ENCODE measurements at places on chromosomes 12 and 14. TPM values are rescaled to one million over a fixed set of nuclear protein-coding genes. Genes with fewer than 3 reads are reported as not detected.

DNA sequence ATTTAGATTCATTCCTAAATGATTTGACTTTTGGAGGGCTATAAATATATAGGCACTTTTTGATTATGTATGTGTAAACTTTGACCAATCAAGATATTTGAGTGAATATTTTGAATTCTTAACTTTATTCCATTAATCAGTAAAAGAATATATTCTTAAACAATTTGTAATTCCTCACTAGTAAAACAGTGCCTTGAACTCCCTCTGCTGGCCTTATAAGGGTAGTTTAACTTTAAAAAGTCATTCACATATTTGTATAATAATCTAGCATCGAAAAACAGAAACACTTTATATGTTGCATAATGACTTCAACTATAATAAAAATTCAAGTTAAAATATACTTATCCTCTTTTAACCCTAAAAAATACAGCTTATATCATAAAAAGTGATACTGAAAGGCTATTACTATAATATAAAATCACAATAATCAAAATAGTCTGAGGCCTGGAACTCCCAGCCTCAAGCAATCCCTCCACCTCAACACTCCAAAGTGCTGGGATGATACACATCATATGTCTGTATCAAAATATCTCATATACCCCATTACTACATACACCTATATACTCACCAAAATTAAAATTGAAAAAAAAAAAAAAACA lies 31.2 kb downstream of the CCDC59 start:
- no peak for DNase-seq

- DNase-seq: no peak
These were observed 25.0 kb downstream of the CFAP54 start for GRCh38 chr12:96514328-96514727.

- DNase-seq: no peak
These were observed at the start of gene HVCN1 for GRCh38 chr12:110688446-110689280. HVCN1 (minus strand) TSS chr12:110689115; CDS start chr12:110683245, 5,870 bp downstream.

GRCh38 chr12:111435661-111436201 lies 30.0 kb downstream of the SH2B3 start:
- DNase-seq: no peak

GRCh38 chr12:48021485-48022179 lies 17.4 kb upstream of the COL2A1 start:
- no peak for DNase-seq

- DNase-seq: no peak
These were observed 873.5 kb upstream of the LRFN5 start for GRCh38 chr14:40733206-40733605.

DNA sequence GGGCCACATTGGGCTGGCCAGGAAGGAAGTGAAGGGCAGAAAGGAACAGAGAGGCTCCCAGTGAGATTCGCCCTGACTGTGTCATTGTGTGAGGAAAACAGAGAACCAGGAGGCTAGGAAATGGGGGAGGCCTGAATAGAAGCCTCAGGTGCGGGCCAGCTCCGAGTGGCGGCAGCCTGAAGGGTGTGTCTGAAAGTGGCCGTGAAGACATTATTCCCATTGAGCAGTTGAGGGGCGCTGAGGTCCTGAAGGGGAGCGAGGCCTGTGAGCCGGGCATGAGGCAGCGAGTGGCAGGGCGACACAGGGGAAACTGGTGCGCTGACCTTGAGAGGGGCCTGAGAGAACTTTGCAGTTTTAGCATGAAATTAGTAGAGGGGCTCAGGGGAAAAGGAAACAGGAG lies 6.9 kb downstream of the CLBA1 start:
- DNase-seq: no peak

DNA sequence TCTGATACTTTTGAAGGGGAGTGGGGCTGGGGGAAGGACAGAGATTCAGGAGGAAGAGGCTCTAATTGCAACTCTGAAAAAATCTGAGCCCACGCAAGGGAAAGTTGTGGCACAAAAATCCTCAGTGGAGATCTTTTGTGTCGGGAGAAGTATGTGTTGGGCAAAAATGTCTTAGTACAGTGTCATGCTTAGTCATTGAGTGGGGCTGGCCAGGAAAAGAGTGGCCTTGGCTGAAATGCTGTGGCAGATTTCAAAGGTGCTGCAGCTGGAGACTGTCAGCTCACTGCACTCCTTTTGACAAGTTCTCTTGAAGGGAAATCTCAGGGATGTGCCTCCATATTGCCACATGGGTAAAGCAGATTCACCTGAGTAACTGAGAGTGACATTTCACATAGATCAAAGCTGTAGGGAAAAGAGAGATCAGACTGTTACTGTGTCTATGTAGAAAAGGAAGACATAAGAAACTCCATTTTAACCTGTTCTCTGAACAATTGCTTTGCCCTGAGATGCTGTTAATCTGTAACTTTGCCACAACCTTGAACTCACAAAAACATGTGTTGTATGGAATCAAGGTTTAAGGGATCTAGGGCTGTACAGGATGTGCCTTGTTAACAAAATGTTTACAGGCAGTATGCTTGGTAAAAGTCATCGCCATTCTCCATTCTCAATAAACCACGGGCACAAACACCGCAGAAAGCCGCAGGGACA lies 36.0 kb upstream of the GLIPR1 start:
- no peak for DNase-seq

DNA sequence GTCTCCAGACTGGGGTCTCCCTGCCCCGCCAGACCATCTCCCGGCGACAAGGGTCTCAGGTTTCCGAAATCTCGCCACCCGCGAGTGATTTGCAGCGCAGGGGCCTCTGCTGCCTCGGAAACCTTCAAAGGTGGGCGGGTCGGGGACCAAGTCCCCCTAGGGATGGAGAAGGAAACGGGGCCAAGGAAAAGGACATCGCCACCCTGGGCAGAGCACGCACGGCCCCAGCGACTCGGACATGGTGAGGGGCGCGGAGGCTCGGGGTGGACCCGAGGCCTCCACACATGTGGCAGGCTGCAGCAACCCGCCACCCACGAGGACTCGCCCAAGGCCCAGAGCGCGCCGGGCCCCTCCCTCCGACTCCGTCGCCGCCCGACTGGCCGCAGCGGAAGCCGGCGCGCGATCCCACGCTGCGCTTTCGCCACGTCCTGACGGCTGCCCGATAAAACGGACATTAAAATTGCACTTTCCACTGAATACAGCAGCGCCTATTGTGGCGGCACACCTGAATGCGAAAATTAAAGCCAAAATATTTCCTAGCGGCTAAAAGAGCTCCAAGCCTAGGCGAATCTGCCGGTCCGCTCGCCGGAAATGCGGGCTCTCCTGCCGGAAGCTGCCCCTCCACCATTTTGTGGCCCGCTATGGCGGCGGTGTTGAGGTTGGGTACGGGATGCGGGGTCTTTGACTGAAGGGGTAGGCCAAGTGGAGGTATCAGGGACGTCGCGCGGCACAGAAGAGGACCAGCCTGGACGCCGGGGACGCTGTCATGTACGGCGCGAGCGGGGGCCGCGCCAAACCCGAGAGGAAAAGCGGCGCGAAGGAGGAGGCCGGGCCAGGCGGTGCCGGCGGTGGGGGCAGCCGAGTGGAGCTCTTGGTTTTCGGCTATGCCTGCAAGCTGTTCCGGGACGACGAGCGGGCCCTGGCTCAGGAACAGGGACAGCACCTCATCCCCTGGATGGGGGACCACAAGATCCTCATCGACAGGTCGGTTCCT lies at the start of gene SFSWAP:
Gene SFSWAP (plus strand): TSS at position 627 of the 994 bp plus-strand sequence. CDS start 140 bp downstream, at position 767.
- no peak for DNase-seq

- DNase-seq: no peak
These were observed 7.2 kb downstream of the EEA1 start for GRCh38 chr12:92921877-92922276.

DNA sequence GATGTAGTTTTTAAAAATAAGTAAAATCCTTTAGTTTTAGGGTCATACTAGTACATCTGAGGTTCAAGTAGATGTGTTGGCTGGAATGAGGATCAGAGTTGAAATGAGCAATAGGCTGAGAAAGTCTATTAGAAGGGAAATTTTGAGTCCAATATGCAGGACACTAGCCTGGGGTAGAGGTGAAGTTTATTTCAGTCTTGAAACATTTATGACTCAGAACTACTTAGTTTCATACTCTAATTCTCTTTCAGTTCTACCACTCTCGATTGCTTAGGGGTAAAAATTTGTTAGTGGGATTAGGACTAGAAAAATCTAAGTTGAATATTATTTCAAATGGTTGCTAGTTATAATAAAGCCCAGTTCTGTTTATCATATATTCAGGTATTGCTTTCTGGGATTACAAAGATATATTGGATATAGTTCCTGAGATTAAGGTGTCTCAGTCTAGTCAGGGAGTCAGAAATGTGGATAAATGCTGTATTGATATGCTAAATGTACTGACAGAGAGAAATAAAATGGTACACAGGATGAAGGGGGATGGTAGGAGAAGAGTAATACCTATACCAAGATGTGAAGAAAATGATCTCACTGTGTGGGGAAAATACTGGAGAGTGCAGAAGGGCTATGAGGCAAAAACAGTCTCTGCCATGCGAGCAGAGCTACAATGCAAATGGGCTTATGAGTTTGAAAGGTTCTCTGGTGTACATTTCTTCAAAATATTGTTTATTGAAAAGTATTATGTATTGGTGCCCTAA lies 395.8 kb upstream of the FBXO33 start:
- DNase-seq: no peak

Gene KRT78
- total RNA-seq: not detected

Gene KRT79
- total RNA-seq: not detected

Gene NRDE2
- 25.2 TPM for total RNA-seq

Gene TEX22
- 3.1 TPM for total RNA-seq

Gene CDK4
- 137 TPM for total RNA-seq

Gene ERH
- 211 TPM for total RNA-seq

Gene AMDHD1
- total RNA-seq: not detected
